GM13977 (cell line): ENCODE measurements at places on chromosomes 16 and 17.

- DNase-seq = no peak
Observed at GRCh38 chr16:51141541-51141940, 9.5 kb downstream of the SALL1 start.

DNA sequence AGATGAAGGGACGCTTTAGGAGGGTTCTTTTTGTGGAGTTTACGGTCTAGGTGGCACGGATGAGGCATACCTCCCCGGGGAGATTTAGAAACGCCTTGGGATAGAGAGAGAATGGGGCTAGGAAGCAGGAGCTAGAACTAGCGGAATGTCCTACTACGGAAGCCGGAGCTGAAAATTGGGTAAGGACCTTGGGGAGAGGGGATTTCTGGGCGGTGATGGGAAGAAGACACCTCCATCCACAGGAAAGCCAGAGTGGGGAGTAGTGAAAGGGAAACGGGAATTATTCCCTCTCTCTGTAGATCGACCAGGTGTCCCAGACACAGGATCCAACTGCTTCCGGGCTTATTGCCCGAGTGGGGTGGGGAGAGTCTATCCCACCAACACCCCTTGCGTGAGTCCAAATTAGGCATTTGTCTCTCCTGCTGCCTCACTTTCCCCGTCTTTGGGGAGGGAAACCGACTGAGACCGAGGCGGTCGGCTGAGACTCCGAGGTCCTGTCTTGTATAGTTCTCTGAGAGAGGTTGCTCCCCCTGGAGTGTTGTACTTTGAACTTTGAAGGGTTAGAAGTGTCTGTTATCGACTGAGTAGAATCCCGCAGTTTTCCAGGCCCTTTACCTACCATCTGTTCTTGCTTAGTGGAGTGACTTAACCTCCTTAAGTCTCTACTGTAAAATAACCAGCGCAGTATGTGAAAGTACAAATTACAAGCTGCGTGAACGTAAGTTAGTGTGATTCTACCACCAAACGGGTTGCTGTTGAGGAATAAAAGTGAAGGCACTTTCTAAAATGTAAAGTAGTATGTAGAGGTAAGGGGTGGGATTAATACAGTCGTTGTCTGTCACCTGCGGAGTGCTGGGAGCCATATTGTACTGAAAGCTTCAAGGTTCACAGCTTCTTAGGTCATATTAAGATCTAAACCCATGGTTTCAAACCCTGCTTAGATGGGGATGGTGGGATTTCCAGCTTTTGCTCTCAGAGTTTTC, 1.0 kb downstream of the RSPRY1 start:
- DNase-seq = peak; percentile 67

GRCh38 chr17:82378741-82379021, 7.1 kb downstream of the UTS2R start:
- no peak for DNase-seq

DNA sequence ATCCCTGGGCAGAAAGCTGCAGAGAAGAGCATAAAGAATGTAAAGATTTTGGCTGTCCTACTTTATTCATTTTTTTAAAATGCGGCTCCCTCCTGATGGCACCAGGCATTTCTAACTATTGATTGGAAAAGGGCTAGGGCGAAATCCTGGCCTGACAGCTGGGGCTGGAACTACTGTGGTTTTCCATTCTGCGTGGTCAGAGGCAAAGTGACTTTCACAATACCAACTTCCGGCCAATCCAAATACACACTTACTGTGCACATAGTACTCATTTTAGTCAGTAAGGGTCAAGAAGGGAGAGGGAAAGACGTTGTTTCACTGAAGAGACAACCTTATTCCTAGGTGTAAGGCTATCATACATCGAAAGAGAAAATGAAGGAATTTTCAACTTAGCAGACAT, 113.8 kb upstream of the PMFBP1 start:
- no peak for DNase-seq

DNA sequence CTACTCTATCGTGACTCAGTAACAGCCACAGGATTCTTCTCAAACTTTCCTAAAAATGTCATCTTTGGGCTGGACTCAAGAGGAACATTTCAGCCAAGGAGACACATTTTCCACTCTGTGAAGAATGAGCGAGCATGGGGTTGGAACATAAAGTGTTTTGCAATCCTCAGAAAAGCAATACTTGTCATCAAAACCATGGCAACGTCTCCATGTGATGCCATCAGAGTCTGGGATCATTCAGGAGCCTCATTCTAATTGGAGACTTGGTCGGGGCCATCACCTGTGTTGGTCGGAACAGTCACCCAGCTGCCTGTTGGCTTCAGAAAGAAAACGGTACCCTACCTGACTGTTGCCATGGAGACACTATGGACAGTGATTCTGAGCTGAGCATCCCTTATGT, 25.5 kb downstream of the MYOCD start:
- no peak for DNase-seq

- DNase-seq = no peak
Observed at GRCh38 chr16:84874553-84874952, 54.8 kb downstream of the CRISPLD2 start.

GRCh38 chr17:78125138-78125913, 3.2 kb downstream of the TMC6 start:
- DNase-seq = no peak

- DNase-seq = no peak
Observed at GRCh38 chr16:47236716-47237115, 93.0 kb upstream of the NETO2 start.

DNA sequence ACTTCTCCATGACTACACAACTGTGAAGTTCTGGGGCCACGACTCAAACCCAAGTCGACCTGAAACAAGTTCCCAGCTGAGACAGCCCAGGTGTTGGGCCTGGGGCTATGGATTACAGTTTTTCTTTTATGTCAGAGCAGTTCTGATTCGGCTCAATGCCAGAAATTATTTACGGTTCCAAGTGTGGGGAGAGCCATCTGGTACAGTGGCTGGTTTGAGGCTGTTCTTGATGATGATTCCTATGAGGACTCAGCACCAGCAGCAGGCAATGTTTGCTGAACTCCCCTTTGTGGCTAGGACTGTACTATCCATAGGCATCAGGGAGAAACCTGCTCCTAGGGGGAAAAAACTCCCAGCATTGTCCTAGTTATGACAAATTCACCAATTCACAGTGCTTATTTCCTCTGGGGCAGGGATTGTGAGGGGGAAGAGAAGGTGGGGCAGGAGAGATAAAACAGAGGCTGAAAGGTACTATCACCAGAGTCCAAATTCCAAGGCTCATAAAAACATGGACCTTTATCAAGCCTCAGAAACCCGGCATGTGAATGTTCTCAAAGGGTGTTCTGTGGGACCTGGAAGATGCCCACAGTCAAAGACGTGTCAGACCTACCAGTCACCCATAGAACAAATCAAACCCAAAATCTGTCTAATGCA, 18.2 kb upstream of the CMTM4 start:
- DNase-seq = no peak

DNA sequence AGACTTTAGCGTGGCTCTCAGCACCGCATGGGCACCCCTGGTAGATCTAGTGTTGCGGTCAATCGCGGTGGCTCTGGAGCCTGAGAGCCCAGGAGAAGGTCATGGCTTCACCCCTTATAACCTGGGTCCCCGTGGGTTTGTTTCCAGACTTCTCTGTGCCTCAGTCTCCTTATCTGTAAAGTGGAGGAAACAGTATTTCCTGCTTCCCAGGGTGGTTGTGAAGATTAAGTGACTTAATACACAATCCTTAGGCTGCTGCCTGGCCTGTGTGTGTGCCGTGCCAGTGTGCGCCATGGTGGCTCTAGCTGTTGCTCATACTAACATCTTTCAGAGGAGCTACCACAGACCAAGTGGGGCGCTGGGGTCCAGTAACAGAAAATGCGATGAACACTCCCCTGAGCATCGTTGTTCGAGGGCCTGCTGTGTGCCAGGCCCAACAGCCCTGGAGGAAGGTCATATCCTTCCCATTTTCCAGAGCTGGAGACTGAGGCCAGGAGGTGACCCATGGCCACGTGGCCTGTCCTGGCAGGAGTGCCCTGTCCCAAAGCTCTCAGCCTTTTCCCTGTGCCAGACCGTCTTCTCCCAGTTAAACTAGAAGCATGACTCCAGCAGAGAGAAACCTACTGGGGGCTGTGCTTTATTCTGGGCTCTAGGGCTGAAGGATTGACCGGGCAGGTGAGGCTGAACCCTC, 70.1 kb downstream of the CMIP start:
- DNase-seq = no peak

DNA sequence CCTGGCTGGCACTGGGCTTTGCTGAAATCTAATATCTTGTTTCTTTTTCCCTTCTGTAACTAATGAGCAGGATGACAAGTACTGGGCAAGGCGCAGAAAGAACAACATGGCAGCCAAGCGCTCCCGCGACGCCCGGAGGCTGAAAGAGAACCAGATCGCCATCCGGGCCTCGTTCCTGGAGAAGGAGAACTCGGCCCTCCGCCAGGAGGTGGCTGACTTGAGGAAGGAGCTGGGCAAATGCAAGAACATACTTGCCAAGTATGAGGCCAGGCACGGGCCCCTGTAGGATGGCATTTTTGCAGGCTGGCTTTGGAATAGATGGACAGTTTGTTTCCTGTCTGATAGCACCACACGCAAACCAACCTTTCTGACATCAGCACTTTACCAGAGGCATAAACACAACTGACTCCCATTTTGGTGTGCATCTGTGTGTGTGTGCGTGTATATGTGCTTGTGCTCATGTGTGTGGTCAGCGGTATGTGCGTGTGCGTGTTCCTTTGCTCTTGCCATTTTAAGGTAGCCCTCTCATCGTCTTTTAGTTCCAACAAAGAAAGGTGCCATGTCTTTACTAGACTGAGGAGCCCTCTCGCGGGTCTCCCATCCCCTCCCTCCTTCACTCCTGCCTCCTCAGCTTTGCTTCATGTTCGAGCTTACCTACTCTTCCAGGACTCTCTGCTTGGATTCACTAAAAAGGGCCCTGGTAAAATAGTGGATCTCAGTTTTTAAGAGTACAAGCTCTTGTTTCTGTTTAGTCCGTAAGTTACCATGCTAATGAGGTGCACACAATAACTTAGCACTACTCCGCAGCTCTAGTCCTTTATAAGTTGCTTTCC, 56.0 kb downstream of the HLF start:
- DNase-seq = no peak

GRCh38 chr16:54027995-54028394, 258.6 kb downstream of the IRX3 start:
- no peak for DNase-seq

GRCh38 chr17:34639706-34640425, 60.5 kb downstream of the TMEM132E start:
- DNase-seq = no peak

- no peak for DNase-seq
Observed at GRCh38 chr17:48747445-48748363, 19.2 kb upstream of the HOXB13 start.

- DNase-seq = no peak
Observed at GRCh38 chr17:31274252-31274651, 22.8 kb downstream of the OMG start.

DNA sequence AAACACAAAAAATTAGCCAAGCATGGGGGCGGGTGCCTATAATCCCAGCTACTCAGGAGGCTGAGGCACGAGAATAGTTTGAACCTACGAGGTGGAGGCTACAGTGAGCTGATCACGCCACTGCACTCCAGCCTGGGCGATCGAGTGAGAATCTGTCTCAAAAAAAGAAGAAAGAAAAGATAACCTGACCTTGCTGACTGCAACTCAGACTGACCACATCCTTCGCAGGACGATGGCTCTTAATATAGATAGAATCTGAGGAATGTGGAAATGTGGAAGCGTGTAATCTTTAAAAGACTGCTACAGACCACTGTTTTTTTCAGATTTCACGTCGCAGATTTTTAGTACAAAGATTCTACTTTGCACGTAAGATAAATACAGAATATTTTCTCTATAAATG, 37.8 kb downstream of the KLHDC4 start:
- DNase-seq = no peak

DNA sequence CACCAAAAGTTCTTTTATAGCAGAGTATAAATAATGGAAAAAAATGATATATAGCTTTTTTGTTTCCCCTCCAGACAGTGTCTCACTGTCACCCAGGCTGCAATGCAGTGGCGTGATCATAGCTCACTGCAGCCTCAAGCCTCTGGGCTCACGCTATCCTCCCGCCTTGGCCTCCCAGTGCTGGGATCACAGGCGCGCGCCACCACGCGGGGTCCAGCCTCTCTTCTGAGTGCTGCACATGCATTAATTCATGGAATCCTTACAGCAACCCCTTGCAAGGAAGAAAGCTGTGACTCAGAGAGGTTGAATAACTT, 18.0 kb upstream of the ZNF629 start:
- no peak for DNase-seq

GRCh38 chr16:56202036-56202435, 10.7 kb downstream of the GNAO1 start:
- no peak for DNase-seq

DNA sequence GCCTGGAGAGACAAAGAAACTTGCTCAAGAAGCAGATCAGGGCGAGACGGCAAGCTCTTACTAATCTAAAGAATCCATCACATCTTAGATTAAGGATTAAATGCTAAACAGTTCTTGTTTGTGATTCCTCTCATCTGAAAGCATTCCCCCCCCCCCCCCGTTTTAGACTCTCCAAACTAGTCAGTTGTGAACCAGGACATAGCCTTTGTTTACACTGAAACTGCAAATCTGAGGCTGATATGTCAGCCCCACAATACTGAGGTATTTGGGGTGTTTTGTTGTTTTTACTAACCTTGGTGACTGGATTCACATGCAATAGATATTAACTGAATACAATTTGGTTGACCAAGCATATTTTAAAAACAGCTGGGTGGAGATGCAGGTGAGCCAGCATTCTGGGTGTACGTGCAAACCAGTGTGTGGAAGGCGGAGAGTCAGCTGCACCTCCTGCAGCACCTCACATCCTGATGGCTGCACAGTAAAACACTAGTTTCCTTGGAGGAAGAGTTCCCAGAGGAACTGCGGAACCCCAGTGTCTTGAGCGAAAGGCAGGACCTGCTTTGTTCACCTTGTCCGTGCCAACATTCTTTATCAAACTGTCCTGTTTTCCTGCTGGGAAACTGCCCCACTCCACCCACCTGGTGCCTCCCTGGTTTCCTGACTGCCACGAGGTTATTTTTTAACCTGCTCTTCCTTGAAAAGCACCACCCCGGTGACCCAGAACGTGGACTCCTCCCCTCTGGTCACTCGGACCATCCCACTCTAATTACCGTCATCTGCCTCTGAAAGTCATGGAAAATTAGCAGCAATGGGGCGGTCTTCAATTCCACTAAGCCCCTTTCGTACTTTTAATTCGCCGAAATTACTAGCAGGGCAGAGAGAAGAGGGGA, 1.2 kb upstream of the YPEL2 start:
- DNase-seq = no peak

- peak; percentile 79 for DNase-seq
Observed at GRCh38 chr16:57795431-57795878, 6.8 kb downstream of the KIFC3 start.

DNA sequence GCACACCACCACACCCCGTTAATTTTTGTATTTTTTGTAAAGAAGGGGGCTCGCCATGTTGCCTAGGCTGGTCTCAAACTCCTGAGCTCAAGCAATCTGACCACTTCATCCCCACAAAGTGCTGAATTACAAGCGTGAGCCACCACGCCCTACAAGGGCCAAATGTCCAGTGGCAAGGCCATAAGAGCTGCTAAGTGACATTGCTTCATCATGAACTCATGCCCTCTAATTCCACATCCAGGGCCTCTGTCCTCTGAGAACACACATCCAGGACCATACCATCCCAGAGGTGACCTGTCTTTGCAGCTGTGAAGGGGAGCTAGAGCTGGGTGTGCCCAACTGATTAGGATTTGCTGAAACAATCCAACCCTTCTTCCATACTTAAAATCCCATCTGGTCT, 25.6 kb upstream of the MEIOC start:
- no peak for DNase-seq

GRCh38 chr17:21248500-21248899, 4.7 kb downstream of the NATD1 start:
- DNase-seq = no peak

- no peak for DNase-seq
Observed at GRCh38 chr17:33977729-33978514, 277.2 kb upstream of the CCL2 start.
